Stomach (tissue), 19 donors: ENCODE measurements at places on chromosomes 6 and 20. TPM values are rescaled to one million over a fixed set of nuclear protein-coding genes. Genes with fewer than 3 reads are reported as not detected.

The THBS2 gene
- 23.5 TPM for total RNA-seq

DNA sequence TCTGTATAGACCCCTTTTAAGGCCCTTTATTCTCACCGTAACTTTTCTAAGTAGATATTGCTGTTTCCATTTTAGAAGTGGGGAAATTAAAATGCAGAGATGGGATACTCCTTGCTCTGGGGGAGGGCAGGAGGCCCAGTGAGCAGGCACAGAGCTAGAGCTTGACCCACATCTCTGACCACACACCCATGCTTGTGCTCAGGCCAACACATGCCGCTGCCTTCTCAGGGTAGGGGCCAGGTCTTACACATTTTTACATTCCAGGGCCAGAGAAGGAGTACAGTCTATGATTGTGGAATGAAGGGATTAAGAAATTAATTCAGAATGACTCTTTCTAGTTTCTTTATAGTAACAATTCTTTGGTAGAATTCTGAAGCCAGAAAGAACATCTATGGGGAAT lies 104.8 kb downstream of the SOBP start:
- no peaks in the 10 kb centered on the region for H3K36me3 ChIP-seq
- H3K4me1 ChIP-seq, result no peaks in the 10 kb centered on the region
- no peak for DNase-seq
- no peak overlapping the region for H3K4me3 ChIP-seq
- H3K27ac ChIP-seq, result no peak overlapping the region

The LSM14B gene
- total RNA-seq, result 25.4 TPM

- peaks cover 64% of the 10 kb centered on the region for H3K4me1 ChIP-seq
- peak overlapping the region; percentile 52 for H3K27ac ChIP-seq
- H3K36me3 ChIP-seq, result no peaks in the 10 kb centered on the region
- H3K4me3 ChIP-seq, result no peak overlapping the region
- peak; percentile 75 for DNase-seq
These were observed 20.8 kb downstream of the DAAM2 start for GRCh38 chr6:39812853-39813533.

GRCh38 chr20:40769677-40770285 lies 80.7 kb upstream of the MAFB start:
- H3K36me3 ChIP-seq, result no peaks in the 10 kb centered on the region
- no peak for DNase-seq
- H3K4me3 ChIP-seq, result no peak overlapping the region

DNA sequence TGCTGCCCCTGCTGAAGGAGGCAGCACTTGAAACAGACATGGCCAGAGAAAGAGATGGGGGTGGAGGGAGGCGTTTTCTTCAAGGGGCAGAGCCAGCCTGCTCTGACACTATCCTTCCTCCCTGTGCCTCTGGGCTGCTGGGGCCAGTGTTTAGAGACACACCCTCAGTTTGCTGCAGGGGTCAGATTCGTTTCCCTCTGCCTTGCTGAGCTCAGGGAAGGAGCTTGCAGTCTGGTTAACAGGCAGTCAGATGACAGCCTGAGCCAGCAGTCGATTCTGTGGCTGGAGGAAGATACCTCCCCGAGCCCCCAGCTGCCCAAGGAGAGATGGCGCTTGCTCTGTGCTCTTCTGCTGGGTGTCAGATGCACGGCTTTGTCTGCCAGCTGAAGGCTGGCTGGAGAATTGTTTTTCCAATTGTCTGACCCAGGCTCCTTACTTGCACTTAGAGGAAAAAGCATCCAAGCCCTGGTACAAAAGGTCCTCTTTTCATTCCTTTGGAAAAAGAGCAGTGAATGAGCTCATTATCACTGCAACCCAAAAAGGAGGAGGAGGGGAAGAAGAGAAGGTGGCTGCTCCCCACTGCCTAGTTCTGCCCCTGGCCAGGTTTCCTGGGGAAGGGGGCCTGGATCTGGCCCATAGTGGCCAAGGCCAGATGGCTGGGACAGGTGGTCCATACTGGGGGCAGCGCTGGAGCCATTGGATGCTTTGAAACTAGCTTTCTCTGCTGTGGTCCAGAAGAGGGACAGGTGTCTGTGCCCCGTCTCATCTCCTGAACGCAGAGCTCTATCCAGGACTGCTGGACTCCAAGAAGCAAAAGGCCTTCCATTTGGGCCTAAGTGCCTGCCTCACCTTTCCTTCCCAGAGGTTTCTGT lies 88.2 kb downstream of the TCP11 start:
- peak overlapping the region; percentile 60 for H3K27ac ChIP-seq
- no peaks in the 10 kb centered on the region for H3K27me3 ChIP-seq
- no peak overlapping the region for H3K4me3 ChIP-seq
- DNase-seq, result no peak

The DEF6 gene
- total RNA-seq, result 35.3 TPM
